ENCODE measurements at places on chromosomes 2 and 18.

DNA sequence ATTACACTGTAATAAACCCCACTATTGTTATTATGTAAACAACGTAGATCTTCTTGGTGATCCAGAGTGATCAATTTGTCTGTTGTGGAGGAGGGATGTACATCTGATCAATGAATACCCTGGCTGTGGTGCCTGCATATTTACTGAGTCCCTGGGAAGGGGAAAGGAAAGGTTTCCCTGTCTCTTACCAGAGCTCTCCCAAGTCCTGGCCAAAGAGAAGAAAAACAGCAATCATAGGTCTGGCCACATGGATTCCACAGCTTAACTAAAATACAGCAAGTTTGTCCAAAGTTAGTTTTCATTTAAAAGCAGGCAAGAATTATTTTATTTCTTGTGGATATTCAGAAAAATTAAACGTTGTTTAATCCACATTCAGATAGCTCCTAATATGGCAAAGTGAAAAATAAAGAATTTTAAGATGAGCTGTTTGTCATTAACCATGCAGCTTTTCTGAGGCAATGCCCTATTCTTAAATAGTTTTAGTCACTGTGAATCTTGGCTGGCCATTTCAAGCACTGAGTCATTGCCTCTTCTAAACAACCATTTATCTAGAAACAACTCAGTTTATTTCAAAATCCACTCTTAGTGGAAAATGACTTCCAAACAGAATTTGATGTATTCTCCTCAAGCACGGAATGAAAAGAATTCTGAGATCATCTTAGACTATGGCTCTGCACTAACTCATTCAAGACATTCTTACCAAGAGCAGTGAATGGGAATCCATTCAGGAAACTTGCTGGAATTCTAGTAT, 1004.4 kb upstream of the CDH2 start:
- DNase-seq = no peak

- DNase-seq = no peak
Measured at GRCh38 chr2:143824791-143825190, 695.1 kb downstream of the ZEB2 start.

DNA sequence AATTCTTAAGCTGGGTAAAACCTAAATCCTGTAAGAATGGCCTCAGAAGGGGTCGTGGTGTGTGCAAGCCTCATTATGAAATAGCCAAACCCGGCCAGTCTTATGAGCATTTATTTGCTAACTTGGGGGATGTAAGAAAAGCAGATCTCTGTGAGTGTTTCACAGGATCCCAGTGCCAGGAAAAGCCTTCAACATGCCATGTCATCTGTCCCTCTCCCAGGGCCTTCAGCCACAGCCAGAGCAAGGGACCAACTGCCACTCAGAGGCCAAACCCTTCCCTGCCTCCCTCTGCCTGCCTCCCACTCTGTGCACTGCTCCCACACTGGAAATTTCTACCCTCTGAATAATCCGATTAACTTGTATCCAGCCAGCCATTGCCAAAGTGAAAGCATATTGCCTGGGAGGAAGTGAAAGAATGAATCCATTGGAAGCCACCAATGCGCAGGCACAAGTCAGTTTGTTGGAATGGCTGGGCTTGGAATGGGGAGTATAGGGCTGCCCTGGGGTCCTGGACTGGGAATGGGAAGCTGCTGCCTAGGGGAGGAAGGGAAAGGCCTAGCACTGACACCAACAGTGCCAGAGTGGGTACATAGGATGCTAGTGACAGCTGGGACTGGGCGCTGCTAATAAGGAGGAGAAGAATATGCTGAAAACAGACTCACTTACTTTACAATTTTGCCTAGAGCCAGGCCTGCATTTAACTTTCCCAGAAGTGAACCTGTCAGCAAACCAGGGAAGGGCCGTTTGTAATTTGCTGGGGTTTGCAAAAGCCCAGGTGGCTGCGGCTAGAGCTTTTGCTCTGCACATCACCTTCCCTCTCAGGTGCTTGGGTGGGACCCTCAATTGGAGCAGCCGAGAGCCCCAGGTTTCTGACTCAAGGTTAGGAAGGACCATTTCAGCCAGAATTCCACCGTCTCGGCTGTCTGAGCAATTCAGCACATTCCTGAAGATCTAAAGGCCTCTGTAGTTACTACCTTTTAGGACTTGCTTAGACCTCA, 146.6 kb upstream of the NCK2 start:
- DNase-seq = no peak

DNA sequence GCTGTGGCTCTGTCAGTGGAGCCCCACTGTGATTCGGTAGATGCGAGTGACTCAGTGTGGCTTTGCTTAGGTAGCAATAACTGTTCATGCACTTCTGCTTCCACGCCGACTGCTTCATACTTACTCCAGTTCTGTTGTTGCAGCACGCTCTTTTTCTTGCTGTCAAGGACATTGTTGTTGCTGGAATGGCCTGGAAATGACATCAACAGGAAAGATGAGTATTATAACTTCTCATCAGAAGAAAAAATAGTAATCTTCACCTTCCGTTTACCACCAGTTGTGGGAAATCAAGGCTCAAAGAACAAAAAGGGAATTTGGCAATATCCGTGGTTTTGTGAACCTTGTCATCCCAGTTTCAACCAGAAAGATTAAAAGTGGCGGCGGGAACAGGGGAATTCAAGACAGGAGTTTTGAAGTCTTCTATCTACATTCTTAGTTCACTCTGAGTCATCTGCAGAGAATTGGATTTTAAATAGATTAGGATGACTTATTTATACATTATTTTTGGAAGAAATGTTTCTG, 8.3 kb downstream of the TM4SF20 start:
- DNase-seq = no peak

DNA sequence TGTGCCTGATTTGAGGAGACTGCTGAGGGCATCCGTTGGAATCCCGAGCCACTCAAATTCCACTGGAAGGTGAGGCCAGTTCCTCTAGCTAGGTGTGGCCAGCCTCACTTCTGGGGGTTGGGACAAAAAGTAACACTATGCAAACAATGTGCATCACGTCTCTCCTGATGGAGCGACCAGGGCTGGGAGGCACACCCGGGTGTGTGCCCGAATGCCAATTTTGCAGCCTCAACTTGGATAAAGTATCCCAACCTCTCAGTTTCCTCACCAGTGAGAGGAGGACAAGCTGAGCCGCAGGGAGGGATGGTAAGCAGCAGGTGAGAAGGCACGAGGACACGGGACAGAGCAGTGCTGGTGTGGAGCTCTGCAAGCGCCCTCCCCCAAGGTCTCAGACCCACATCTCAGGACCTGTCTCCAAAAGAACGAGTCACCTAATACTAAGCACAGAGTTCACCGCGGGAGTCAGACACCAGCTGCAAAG, 218.3 kb downstream of the HAUS1 start:
- DNase-seq = no peak

- no peak for DNase-seq
Measured at GRCh38 chr2:216740557-216741222, 45.3 kb upstream of the IGFBP5 start.

DNA sequence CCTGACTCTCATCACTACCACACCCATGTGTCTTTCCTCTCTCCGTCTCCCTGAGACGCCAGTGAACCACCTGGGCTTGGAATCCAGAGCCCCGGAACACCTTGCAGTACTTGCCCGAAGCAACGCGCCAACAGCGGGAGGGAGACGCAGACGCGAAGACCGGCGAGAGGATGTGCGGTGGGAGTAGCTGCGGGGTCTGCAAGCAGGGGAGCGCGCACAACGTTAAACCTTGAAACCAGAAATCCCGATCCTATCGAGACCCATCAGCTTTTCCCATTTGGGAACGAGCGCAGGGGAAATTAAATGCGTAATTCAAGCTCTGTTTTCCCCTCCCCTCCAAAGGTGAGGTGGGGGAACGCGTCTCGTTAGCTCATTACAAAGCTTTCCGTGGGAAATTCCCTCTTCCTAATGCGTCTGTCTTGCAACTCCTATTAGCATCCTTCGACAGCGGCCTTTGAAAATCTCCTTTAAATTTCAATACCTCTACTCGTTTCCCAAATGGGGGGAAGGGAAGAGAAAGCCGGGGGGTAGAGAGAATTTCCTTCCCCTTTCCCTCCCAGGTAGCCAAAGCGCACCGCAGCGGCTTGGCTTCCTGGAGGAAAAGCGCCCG, 421 bp upstream of the CNTNAP5 start:
- no peak for DNase-seq

- DNase-seq = no peak
Measured at GRCh38 chr2:197179744-197180498, 130.7 kb downstream of the ANKRD44 start.

DNA sequence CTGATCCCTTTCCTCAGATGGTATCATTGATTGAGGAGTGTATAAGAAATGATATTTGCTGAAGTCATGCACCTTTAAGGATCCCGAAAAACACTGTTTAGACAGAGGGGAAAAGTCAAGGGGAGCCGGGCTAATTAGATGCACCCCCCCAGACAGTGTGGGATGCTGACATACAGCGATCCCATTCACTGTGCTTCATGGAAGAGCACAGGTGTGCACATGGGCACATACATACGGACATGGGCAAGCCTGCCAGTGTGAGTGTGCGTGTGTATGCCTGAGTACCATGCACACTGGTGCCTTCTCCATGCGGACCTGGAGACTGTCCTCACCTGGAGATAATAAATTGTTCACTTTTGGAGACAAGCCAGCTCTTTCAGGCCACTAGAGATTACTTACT, 22.6 kb downstream of the MEIS1 start:
- no peak for DNase-seq

DNA sequence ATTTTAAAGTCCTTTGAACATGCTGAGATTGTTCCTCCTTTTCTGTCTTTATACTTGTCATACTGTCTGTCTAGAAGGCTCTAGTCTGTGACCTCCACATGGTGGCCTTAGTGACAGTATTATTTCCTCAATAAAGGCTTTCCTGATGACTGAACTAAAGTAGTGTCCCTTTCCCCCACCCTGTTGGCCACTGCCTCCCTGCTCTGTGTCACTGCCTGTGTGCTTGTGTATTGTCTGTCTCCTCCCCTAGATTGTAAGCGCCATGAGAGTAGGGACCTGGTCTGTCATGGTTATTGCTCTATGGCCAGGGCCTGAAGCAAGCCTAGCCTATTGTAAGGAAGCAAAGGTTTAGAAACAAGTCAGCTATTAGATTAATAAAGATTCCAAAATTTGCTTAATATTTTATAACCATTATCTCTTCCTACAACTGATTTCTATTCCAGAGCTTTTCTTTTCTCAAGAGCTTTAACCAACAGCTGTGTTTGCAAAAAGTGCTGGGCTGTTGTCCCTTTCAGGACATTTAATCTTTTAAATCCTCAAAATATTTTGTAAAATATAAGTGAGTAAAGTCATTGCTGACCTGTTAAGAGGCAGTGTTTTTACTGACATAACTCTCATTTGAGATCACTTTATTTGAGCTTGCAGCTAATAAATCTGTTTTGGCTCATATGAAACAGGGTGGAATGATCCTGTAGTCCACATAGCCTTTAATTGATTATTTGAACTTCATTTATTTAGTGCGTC, 35.5 kb downstream of the DIS3L2 start:
- DNase-seq = no peak

GRCh38 chr2:30346471-30347169, 100.4 kb upstream of the LCLAT1 start:
- DNase-seq = no peak

GRCh38 chr2:127140538-127140937, 33.6 kb upstream of the BIN1 start:
- DNase-seq = no peak

DNA sequence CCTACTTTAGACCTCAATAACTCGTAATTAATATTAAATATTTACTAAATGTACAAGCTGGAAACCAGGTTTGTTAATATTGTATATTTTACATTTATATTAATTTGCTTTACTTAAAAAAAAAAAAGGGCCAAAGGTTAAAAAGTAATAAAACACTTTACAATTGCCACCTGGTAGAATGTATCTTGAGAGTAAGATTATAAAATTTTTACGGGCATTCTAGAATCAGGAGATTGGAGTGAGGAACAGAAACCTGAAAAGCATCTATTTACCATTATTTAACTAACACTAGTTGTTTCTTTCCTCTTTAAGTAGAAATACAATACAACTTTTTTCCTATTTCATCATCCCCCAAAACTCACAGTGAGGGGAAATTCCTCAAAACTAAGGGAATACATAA, 15.6 kb upstream of the STRN start:
- DNase-seq = no peak

DNA sequence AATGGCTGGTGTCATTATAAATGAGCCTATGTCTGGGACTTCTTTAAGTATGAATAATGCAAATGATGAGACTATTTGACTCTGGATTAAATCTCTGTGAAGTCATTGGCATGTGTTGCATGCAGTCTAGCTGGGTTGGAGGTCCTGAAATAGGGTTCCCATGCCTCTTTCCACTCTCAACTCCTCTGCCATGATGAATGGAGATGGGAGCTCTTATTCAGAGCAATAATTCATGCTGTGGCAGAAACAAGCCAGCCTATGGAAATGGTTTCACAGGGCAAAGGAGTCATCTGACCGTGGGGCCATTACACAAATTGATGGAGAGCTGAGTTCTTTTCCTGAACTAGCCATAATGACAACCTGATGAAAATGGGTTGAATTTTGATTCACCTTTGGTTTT, 15.5 kb upstream of the CCDC195 start:
- DNase-seq = no peak

DNA sequence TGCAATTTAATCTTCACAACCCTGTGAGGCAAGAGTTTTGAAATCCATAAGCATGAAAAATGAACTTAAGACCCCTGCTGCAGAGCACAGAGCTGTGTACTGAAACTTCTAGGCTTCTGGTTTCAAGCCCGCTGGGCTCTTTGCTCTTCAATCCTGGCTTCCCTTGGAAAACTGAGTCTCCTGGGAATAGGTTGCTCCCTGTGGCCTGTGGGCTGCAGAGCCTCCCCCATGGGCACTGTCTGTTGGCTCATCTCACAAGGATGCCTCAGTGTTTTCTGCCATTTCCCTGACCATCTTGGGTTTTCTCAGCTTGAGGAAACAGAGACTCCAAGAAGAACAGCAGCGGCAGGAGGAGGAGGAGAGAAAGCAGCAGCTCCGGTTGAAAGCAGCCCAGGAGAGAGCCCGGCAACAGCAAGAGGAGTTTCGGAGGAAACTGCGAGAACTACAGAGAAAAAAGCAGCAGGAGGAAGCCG, 44.5 kb downstream of the SUMO1 start:
- no peak for DNase-seq

DNA sequence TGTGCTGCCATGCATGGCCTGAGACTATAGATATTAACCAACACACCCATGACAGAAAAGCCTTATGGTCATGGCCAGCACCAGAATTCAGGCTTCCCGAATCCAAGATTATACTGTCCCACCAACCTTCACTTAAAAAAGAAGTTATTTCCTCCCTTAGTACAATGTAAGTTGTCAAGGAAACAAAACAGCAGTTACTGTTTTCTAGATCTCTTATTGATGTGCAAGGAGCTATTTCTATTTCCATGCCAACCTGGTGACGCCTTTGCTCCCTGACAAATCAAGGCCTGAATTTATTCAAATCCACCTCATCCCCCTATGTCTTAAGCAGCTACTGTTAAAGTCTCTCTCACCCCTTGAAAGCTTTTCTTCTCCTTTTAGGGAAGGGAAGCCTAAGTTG, 249.3 kb downstream of the ZNF521 start:
- no peak for DNase-seq

- DNase-seq = no peak
Measured at GRCh38 chr2:210844016-210844415, 287.6 kb downstream of the CPS1 start.

DNA sequence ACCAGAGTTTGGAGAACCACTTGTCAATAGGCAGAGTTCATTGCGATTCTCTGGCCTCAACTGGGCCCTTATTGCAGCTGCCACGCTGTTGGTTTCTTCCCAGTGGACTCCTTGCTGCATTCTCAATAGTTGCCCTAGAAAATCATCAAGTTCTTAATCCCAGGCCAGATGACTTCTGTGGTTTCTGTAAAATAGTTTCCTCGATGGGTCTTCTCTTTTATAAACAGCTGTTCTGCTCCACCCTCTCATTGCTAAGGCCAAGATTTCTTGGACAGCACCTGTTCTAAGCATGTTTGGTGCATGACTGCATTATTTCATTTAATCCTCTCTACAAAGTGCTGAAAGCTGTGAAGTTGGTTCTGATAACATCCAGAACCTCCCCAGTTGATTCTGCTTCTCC, 131.0 kb downstream of the BCL2L11 start:
- DNase-seq = no peak
